ENCODE measurements at places on chromosomes 5 and 9.

- DNase-seq, result no peak
Measured at GRCh38 chr5:140468188-140468587, 66.6 kb downstream of the ANKHD1 start.

DNA sequence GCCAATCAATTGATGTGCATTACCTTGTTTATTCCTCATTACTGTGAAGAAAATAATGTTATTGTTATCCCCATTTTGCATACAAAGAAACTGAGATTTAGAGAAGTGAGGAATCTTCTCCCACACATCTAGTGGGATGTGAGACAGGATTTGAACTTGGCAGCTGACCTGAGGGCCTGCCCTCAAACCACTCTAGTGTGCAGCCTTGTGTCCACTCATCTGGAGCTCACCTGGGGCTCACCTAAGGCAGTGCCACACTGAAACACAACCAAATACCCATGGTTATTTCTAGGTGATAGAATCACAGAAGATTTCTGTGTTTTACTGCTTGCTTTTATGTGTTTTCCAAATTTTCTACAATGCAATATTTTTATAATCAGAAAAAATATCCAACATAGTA is 94.7 kb upstream of the SAP30L start:
- no peak for DNase-seq

- DNase-seq, result no peak
Measured at GRCh38 chr5:135120951-135121350, 86.9 kb upstream of the PITX1 start.

DNA sequence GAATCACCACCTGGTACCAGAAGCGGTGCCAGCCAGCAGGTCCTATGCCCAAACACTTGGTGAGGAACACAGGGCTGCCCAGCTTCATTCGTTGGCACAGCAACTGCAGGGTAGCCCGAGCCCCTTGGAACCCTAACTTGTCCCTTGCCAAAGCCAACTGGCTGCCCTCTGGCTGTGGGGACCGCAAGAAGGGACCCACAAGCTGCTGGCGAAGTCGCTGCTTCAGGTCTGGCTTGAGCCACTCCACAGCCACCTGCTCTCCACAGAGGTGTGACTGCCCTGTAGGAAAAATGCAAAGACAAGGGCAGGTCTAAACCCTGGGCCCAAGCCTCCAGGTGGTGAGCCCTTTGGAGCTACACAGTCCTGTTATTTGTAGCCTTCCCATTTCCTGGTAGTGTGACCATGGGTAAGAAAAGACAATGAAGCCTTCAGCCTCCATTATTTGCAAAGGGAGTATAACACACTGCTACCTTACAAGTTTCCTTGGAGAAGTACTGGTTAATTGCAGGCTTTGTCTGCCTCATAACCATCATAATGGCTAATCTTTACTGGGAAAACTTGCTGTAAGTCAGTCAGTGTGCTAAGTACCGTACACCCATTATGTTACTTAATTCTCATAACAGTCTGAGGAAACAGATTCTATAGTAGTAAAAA is 1.8 kb downstream of the DND1 start:
- DNase-seq, result no peak

- no peak for DNase-seq
Measured at GRCh38 chr5:29990681-29991080, 1202.8 kb upstream of the CDH6 start.

- no peak for DNase-seq
Measured at GRCh38 chr5:169763376-169764017, 126.4 kb downstream of the DOCK2 start.

GRCh38 chr5:180113660-180114303 is 42.2 kb upstream of the RNF130 start:
- no peak for DNase-seq

DNA sequence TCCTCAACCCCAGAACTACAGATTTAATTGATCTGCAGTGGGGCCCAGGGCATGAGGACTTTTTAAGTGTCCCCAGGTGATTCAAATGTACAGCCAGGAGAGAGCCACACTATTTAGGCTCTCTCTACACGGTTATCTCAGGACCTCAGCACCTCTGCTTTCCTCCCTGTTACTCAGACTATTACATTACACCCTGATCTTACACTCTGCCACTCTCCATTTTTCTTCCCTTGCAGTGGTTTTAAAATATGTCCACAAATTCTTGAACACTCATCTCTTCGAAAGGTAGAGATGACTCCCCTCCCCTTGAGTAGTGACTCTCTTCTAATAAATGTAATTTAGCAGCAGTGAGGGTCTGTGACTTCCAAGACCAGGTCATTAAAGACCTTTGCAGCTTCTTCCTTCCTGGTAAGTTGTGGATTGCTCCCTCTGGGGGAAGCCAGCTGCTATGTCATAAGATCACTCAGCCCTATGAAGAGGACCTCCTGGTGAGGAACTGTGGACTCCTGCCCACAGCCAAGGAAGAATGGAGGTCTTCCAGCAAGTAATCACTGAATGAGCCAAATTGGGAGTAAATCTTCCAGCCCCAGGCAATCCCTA is 87.5 kb upstream of the SSBP2 start:
- no peak for DNase-seq

DNA sequence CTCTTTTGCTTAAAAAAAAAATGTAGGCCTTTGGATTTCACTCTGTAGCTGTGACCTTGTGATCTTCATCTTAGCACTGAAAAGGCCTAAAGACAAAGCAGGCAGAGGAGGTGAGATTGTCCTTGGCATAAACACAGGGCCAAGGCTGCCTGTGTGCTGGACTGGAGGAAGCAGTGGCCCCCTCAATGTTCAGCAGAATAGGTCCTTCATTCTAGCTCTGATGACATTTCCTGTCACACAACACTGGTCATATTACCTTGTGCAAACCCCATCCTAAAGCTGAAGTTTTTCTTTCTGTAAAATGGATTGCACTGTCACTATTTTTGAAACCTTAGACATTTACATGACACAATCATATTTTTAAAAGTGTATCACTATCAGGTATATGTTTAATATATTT is 147.4 kb downstream of the INSYN2B start:
- no peak for DNase-seq

DNA sequence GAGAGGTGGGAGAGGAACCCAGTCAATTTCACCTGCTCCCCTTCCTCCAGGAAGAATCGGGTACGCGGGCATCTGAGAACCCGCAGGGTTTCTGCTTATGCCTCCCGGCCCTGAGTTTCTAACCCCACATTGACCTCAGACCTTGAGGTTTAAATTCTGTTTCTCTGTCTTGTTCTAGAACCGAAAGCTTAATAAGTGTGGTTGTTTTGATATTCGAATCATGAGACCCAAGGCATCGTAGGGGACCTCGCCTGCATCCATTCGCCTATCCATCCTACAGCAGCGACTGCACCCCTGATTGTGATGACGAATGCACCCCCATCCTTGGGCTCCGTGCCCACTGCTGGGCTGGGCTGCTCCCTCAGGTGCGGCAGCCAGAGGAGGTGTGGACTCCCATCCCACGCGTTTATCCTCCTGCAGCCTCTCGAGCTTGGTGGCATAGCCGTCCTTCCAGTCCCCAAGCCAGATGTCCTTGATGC is 80.8 kb upstream of the IER5L start:
- no peak for DNase-seq

DNA sequence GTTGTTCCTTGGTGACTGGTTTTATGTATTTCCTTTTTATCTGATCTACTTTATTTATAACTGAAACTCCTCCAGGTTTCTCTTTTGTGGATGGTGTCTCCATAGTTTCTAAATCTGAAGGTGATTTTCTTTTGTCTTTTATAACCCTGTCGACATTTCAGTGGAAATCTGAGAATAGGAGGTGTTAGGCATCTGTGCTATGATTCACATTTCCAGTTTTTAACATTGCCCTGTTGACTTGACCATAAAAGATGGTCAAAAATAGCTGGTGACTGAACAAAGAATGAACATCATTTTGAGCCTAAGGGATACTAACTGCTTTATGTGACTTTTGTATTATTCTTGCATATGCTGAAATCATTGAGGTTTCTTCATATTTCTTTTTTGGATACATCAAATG is 190.5 kb downstream of the PCSK1 start:
- DNase-seq, result no peak

Measured in stimulated activated CD8-positive, alpha-beta memory T cell treated with anti-CD3 and anti-CD28 coated beads, Interleukin-15, amount 100 ng/mL, for 4 hours (primary cell).